ENCODE measurements at places on chromosomes 1 and 21. TPM values are rescaled to one million over a fixed set of nuclear protein-coding genes. Genes with fewer than 3 reads are reported as not detected.

DNASE2B gene
- not detected for total RNA-seq

LRRIQ3 gene
- 1.0 TPM for total RNA-seq

SH3BGR gene
- total RNA-seq: 58.5 TPM

COA7 gene
- 12.0 TPM for total RNA-seq

KLHL21 gene
- 27.1 TPM for total RNA-seq

PROK1 gene
- not detected for total RNA-seq

NOS1AP gene
- under 0.01 TPM for total RNA-seq

MSTO1 gene
- total RNA-seq: 16.2 TPM

ACOT11 gene
- total RNA-seq: 4.7 TPM

DNAI4 gene
- 12.5 TPM for total RNA-seq

TNFRSF1B gene
- total RNA-seq: 9.9 TPM

ABCA4 gene
- total RNA-seq: 2.1 TPM

FRRS1 gene
- total RNA-seq: 5.7 TPM

GJC2 gene
- total RNA-seq: 1.6 TPM

LDLRAP1 gene
- 4.7 TPM for total RNA-seq

CFAP141 gene
- total RNA-seq: not detected

GUCA2B gene
- total RNA-seq: not detected

LYST gene
- total RNA-seq: 24.5 TPM

ANKRD34A gene
- under 0.01 TPM for total RNA-seq

SLC30A2 gene
- under 0.01 TPM for total RNA-seq

APOBEC4 gene
- not detected for total RNA-seq

GJA5 gene
- total RNA-seq: 13.0 TPM

PROX1 gene
- total RNA-seq: 6.3 TPM

SEC16B gene
- total RNA-seq: 5.7 TPM

TMPRSS15 gene
- total RNA-seq: 0.52 TPM

TIE1 gene
- total RNA-seq: 49.6 TPM

KLF17 gene
- total RNA-seq: under 0.01 TPM

SPATA6 gene
- 50.1 TPM for total RNA-seq

ZYG11A gene
- total RNA-seq: not detected

TMEM51 gene
- 4.7 TPM for total RNA-seq

OR2T29 gene
- total RNA-seq: not detected

CA6 gene
- not detected for total RNA-seq

TEDDM1 gene
- not detected for total RNA-seq

TFF2 gene
- not detected for total RNA-seq

GPR3 gene
- total RNA-seq: under 0.01 TPM

CFHR3 gene
- 1.0 TPM for total RNA-seq

PTPN22 gene
- 1.0 TPM for total RNA-seq

DNAJC28 gene
- total RNA-seq: 2.1 TPM

CLCA2 gene
- total RNA-seq: not detected

FMO4 gene
- total RNA-seq: 2.6 TPM

CR1L gene
- 2.6 TPM for total RNA-seq

BGLAP gene
- 1.0 TPM for total RNA-seq

WNT4 gene
- total RNA-seq: 3.1 TPM

PLEKHN1 gene
- total RNA-seq: not detected

HES4 gene
- total RNA-seq: 7.3 TPM
